ENCODE measurements at places on chromosomes 5 and 9.

DNA sequence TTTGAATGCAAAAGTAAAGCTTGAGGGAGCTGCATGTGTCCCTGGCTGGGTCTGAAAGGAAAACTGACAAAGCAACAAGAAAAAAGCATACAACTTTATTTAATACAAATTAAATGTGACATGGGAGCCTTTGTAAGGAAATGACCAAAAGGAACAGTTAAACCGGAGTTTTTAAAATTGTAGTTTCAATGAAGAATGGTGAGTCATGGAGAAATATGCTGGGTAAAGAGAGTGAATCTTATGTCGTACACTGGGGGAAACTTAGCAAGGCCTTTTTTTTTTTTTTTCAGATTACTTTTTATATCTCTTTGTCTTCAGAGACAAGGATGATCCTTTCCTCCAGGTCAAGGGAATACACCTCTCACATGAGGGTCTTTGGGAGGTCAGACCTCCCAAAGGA lies 50.1 kb upstream of the FBXL17 start:
- DNase-seq: no peak

GRCh38 chr5:112691758-112692157 lies 45.9 kb upstream of the APC start:
- no peak for DNase-seq

DNA sequence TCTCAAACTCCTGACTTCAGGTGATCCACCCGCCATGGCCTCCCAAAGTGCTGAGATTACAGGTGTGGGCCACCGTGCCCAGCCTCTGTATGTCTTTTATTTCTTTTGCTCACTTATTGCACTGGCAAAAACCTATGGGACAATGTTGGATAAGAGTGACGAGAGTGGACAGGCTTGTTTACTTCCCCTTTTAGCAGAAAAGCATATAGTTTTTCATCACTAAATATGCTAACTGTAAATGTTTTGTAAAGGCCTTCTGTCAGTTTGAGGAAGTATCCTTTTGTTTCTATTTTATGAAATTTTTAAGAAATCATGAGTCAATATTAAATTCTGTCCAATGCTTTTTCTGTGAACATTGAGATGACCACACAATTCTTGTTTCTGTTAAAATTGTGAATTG lies 103.3 kb downstream of the AUH start:
- no peak for DNase-seq

DNA sequence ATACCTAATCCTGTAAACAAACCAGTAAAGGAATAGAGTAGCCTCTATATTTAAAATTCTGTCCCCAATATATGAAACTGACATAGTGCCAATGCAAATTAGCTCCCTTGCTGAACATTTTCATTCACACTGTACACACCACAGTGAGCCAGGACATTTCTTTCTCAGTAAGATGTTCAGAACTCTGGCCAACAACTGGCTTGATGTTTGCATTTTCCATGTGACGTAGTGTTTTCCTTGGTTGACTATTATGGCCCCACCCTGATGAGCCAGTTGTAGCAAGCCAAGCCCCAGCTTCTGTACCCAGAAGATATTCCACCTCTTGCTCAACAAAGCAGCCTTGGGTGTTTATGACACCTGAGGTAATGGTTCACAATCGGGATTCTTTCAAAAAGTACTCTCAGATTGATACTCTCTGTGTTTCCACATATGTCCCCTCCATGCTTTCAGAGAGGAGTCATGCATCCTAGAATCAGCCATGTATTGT lies 17.7 kb upstream of the ANXA1 start:
- no peak for DNase-seq

GRCh38 chr9:106869458-106869857 lies 6.5 kb downstream of the ZNF462 start:
- no peak for DNase-seq

DNA sequence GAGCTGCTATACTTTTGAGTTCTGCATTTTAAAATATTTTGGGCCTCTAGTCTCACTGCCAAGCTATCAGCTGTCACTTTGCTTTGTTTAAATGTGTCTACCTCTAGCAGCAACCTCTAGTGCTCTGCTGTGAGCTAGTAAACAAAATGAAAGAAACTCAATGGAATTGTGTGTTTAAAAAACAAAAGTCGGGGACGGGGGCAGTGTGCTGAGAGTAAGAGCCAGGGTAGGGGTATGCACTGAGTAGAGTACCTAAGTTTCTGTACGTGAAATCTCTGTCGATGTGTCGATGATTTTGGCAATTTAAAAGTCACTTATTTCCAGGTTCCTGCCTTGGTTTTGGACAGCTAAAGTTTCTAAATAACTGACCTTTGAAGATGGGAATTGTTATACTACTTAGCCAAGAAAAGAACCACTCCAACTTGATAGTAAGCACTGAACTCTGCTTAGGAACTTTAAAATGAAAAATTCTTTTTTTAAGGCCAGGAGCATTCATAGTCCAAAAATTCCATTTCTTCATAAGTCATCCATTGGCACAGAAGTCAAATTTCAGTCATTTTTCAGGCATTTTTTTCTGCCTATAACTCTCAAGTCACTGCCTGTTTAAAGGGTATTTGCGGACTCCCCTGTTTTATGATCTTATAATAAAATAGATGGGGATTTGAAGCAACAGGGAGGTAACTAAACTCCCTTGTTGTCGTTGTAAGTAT lies 111.5 kb downstream of the SAXO1 start:
- DNase-seq: no peak

DNA sequence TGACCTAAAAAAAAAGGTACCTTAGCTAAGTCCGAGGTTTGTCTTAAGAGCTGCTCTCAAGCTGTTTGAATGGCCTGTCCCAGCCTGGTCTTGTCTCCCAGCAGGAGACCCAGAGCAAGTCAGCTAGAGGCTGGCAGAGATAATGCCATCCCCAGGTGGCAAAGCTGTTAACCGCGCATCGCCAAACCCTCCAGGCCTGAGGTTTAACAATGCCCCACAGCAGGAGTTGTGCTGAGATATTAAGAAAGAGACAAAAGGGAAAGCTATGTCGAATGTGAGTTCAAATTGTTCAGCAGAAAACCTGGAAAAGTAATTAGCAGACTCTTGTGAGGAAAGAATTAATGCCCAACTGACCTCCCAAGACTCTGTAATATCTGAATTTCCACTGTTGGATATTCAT lies 187.1 kb downstream of the FSTL4 start:
- no peak for DNase-seq

- no peak for DNase-seq
Measured at GRCh38 chr5:181234455-181235306, 9.0 kb downstream of the RACK1 start.

- no peak for DNase-seq
Measured at GRCh38 chr5:174601946-174602345, 122.4 kb upstream of the MSX2 start.

- DNase-seq: no peak
Measured at GRCh38 chr5:180468732-180469585, 25.2 kb upstream of the CNOT6 start.

GRCh38 chr9:137150617-137151457 lies 11.9 kb downstream of the GRIN1 start:
- no peak for DNase-seq

- no peak for DNase-seq
Measured at GRCh38 chr9:135798263-135798585, 96.2 kb downstream of the KCNT1 start.

- no peak for DNase-seq
Measured at GRCh38 chr5:144882739-144883283, 712.1 kb downstream of the KCTD16 start.

GRCh38 chr5:17005107-17005828 lies 69.2 kb upstream of the MYO10 start:
- DNase-seq: no peak

- no peak for DNase-seq
Measured at GRCh38 chr5:159478950-159479349, 148.7 kb upstream of the IL12B start.

DNA sequence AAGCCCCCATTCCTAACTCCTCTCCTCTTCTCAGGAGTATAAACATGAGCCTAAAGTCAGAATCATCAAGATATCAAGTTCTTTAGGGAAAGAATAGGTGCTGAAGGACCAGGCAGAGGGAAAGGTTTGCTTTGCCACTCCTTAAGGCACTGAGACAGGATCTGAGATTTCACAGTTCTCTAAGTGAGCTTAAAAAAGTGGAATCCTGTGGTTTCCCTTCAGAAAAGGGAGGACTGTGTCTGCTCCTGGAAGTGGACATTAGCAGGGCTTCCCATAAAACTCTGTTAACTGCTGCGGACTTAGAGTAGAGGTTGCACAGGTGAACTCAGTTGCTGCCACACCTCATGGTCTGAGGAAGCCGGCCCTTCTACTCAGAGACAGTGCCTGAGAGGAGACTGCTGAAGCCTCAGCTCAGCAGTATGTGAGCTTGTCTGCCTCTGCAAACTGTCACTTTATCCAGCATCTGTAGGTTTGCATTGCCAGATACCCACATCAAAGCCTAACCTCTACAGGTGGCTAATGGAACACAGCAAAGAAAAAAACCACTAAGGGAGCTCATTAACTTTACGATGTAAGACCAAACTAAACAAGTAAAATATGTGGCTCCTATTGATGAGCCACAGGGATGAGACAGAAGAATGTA lies 42.9 kb downstream of the RIC1 start:
- DNase-seq: no peak

- DNase-seq: no peak
Measured at GRCh38 chr5:142287096-142287972, 37.5 kb downstream of the SPRY4 start.

DNA sequence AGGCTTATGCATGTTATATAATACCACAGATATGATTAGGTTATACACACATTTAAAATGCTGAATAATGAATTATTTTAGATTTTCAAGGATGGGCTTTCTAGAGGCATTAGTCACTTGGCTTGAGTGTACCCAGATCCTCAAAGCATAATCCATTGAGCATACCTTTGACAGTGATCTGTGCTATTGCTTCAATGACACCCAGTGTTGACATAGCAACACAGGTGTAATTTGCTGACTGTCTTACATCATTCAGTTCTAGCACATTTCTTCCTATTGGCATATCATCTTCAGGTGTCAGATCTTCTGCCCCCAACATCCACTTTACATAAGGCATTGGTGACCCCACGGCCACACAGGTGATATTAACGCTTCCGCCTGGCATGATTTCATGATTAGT lies 721.5 kb upstream of the DMAC1 start:
- DNase-seq: no peak

DNA sequence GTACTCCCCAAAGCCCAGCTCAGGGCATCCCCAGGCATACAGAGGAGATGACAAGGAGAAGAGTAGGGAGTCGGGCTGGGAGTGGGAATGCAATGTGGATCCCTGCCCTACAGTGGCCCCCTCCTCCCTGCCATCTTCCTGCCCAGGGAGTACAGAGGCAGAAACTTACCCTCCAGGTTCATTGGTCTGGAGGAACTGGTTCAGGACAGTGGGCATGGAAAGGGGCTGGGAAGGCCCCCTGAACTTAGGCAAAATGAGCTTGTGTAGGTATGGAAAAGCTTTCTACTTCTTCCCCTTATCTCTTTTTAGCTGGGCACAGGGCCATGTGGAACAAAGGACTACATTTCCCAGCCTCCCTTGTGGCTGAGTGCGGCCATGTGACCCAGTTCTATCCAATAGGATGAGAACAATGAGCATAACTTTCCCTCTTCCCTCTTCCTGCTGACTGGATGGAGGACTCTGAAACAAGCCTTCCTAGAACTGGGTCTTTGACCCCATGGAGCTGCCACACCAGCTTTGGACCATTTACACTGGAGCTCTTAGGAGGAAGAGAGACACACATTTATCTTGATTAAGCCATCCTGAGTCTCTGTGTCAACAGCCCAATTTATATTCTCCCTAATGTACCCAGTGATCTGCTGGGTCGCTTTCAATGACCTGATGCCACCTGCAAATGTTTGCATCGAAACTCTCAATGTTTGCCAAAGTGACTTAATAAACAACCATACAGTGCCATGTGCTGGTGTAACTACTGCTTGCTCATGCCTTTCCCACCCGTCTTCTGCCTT lies 25.0 kb upstream of the HMCN2 start:
- DNase-seq: no peak

- no peak for DNase-seq
Measured at GRCh38 chr5:1652873-1653697, 129.3 kb upstream of the LPCAT1 start.

- DNase-seq: no peak
Measured at GRCh38 chr5:162593881-162594280, 526.3 kb downstream of the GABRG2 start.

GRCh38 chr9:34279411-34279810 lies 49.7 kb downstream of the KIF24 start:
- DNase-seq: no peak

DNA sequence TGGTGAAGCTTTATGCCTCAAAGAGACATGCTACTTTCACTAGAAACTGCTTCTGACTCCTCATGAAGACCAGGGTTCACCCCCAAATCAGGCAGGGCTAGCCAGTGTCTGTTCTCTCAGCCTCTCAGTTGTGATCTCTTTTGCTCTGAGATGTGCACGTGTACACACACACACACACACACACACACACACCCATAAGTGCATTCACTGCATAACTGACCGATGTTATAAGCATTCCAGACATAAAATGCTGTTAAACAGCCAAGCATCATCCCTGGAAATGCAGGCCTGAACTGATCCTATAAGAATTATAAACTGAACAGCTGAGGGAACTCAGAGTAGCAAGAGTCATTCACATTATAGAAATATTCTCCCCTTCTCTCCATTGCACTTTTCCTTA lies 85.0 kb downstream of the FSTL4 start:
- no peak for DNase-seq

- no peak for DNase-seq
Measured at GRCh38 chr5:165139262-165139661, 1633.8 kb downstream of the MAT2B start.

All from activated T-helper 1 cell treated with Interleukin-2 at 50 U/mL for 16 hours (primary cell).